ENCODE measurements at places on chromosomes 11 and 22.

DNA sequence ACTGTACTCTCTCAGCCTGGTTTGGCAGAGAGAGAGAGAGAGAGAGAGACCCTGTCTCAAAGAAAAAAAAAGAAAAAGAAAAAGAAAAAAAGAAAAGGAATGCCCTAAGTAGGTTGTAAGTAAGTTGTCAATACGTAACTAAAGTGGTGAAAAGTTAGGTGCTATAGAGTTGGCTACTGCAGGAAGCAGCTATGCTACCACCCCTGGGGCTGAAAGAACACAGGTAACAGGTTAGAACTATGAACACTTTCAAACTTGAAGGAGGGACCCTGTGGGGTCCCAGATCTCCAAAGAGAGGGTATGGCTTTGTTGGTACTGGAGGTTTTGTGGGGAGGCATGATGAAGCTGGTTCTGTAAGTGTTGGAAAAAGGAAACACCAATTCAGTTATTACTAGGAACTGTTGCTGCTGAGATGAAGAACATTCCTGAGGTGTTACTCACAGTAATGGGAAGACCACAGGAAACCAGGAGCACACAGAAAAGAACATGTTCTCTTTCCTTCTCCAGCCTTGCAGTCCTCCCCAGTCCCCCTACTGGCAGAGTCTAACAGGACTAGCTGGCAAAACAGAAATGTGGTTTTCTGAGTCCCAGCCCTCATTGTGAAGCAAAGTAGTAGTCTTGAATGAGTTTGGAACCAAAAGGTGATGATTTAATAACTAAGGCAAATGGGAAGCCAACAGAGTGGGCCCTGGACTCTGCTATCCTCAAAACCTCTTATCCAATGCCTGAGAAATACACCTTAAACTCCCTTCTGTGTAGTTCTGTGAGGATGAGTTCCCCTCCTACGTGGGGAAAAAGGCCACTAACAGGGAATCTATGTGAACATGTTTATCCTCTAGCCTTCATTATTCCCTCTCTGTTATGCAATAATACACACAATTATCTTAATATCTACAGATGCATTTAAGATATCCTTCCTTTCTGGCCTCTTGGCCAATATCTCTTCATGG, 427.0 kb upstream of the DDI1 start:
- no peak for DNase-seq

- DNase-seq: no peak
Observed at GRCh38 chr11:30368394-30368793, 45.5 kb downstream of the ARL14EP start.

DNA sequence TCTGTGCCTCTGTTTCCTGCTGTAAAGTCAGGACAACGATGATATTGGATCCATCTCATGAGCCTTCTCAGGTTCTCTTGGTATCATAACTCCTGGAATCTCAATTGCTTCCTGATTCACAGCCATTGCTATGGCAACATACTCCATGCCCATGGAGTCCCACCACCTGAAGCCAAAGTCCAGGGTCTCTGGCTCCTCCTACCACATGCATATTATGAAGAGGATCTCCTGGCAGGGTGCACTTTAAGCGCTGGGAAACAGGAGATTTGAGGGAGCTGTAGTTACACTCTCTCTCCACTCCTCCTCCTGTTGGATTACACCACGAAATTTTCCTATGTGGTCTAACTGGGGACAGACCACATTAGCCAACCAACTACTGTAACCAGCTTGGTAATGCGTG, 130.9 kb upstream of the SEZ6L start:
- DNase-seq: peak; percentile 2

- DNase-seq: no peak
Observed at GRCh38 chr11:13972043-13972910, 9.8 kb downstream of the SPON1 start.
